ENCODE measurements at places on chromosomes 16 and 17.
A peak's percentile ranks its signal among the peaks of the same experiment; 100 is the strongest.

DNA sequence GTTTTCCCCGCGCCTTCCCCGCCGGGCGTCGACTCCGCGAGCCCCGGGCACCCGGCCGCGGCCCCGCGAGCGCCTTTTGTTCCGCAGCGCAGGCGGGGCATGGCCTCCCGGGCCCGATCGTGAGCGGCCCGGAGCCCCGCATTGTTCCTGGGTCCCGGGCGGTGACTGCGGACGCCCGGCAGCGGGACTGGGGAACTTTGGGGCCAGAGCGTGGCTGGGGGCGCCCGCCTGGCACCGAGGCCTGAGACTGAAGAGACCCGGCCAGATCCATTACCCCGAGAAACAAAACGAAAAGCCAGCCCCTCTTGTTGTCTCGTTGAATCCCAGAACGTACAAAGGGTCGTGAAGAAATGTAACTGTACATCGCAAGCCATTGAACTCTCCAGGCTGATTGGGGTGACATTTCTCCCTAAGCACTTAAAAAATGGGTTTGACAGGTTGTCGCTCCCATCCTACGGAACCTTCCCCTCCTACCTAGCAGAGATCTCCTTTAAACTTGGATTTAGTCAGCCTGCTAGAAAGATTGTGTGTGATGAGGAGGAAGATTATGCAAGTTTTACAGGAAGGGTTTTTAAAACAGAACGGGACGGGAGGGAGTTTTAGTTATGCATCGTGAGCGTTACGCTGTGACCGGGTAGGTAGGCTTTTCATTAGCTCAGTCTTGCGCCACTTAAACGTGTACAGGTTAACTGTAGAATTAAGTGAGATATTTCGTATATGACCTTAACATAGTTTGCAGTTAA is 825 bp downstream of the METTL9 start:
- DNase-seq = no peak
- no peaks in the 10 kb centered on the region for H3K27me3 ChIP-seq
- H3K27ac ChIP-seq = peak overlapping the region; percentile 91
- H3K4me3 ChIP-seq = peak overlapping the region; percentile 84
- no peaks in the 10 kb centered on the region for H3K36me3 ChIP-seq

DNA sequence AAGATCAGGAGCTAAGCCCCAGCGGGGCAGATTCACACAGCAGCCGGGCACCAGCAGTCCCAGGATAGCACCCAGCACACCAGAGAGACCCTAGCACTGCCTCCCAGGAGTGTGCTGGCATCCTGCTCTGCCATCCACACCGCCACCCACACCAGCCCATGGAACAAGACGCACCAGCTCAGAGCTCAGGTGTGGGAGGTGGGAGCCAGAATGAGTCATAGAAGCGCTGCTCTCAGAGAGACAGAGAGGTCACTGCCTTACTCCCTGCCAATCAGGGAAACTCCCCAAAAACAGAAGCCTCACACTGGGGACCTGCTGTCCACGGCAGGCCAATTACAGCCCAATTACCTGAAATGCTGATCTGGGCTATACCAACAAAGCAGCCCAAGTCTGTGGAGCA is 64.9 kb downstream of the CDYL2 start:
- no peak overlapping the region for H3K27ac ChIP-seq
- DNase-seq = no peak
- no peak overlapping the region for H3K4me3 ChIP-seq

- H3K27ac ChIP-seq = no peak overlapping the region
- DNase-seq = no peak
- H3K4me3 ChIP-seq = no peak overlapping the region
- no peaks in the 10 kb centered on the region for H3K36me3 ChIP-seq
These were observed 46.7 kb downstream of the RTN4RL1 start for GRCh38 chr17:1978396-1978949.

DNA sequence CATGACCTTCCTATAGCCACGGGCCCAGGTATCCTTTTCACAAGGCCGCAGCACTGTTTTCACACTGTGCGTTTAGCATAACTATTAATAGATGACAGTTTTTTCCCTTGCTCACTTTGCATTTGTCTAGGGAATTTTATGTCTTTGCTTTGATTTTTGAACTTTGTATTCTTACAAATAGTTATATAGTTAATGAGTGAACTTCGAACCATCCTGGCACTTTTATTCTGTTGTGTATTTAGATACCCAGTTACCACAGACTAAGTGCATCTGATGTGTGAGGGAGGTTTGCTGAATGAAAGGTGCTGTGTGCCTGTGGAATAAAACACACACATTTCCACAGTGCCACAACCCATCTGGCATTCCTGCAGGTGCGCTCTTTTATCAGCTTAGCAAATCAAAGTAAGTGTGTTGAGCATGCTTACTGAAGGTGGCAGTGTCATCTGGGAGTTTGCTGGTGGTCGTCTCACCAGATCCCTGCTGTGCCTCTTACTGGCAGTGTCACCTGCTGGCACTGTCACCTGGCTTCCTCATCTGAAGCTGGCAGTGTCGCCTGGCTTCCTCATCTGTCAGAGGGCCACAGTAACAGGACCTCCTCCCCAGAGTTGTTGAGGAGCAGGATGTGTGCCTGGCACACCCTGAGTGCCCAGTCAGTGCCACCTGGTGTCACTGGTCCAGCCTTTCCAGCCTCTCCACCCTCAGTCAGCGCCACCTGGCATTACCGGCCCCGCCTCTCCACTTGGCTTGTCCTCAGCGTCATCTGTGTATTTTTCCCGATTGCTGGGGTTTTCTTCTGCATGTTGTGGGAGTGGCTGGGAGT is 37.6 kb downstream of the USP10 start:
- no peaks in the 10 kb centered on the region for H3K27me3 ChIP-seq
- no peak for DNase-seq
- H3K36me3 ChIP-seq = peaks cover 14% of the 10 kb centered on the region
- H3K27ac ChIP-seq = no peak overlapping the region
- no peak overlapping the region for H3K4me3 ChIP-seq
- H3K4me1 ChIP-seq = peaks cover 16% of the 10 kb centered on the region

DNA sequence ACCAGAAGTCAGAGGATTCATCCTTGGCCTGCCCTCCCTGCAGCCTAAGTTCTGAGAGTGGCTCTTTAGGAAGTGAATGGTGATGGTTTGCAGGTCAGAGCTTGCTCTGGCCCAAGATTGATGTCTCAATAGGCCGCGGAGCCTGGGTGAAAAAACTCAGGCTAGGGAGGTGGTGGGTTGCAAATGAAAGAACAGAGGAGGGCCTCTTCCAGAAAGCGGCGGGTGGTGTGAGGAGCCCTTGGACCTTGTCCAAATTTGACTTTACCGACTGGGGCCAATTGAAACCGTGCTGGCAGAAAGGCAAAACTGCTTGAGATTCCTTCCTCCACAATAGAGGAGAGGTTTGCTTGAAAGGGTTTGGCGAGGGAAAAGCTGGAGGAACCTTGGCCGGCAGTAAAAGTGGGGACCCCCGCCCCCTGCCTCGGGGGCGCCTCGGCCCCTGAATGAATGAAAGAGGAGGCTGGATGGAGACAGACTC is 331.3 kb downstream of the SEC14L1 start:
- peak overlapping the region; percentile 63 for H3K27ac ChIP-seq
- no peak for DNase-seq
- peaks cover 41% of the 10 kb centered on the region for H3K36me3 ChIP-seq
- no peaks in the 10 kb centered on the region for H3K27me3 ChIP-seq

- no peaks in the 10 kb centered on the region for H3K27me3 ChIP-seq
- no peak for DNase-seq
- H3K4me1 ChIP-seq = no peaks in the 10 kb centered on the region
These were observed 217.5 kb downstream of the RBFOX1 start for GRCh38 chr16:7550096-7550495.

- no peaks in the 10 kb centered on the region for H3K27me3 ChIP-seq
- H3K4me1 ChIP-seq = peaks cover 5% of the 10 kb centered on the region
- no peaks in the 10 kb centered on the region for H3K36me3 ChIP-seq
- H3K27ac ChIP-seq = peak within 1 kb of the TSS; percentile 51
These were observed at the start of gene MYO15B for GRCh38 chr17:75587675-75588595. TSS of gene MYO15B (plus strand) at chr17:75587800. CDS start at chr17:75588058, 258 bp downstream.

- peaks cover 22% of the 10 kb centered on the region for H3K36me3 ChIP-seq
- no peaks in the 10 kb centered on the region for H3K27me3 ChIP-seq
- H3K4me3 ChIP-seq = no peak overlapping the region
- no peaks in the 10 kb centered on the region for H3K4me1 ChIP-seq
These were observed 20.5 kb downstream of the TMEM94 start for GRCh38 chr17:75476752-75477489.
